ENCODE measurements at places on chromosomes 16 and 17.

- no peak for DNase-seq
Observed at GRCh38 chr17:75463603-75464002, 7.2 kb downstream of the TMEM94 start.

- DNase-seq = no peak
Observed at GRCh38 chr16:12157517-12158093, 181.1 kb downstream of the SNX29 start.

DNA sequence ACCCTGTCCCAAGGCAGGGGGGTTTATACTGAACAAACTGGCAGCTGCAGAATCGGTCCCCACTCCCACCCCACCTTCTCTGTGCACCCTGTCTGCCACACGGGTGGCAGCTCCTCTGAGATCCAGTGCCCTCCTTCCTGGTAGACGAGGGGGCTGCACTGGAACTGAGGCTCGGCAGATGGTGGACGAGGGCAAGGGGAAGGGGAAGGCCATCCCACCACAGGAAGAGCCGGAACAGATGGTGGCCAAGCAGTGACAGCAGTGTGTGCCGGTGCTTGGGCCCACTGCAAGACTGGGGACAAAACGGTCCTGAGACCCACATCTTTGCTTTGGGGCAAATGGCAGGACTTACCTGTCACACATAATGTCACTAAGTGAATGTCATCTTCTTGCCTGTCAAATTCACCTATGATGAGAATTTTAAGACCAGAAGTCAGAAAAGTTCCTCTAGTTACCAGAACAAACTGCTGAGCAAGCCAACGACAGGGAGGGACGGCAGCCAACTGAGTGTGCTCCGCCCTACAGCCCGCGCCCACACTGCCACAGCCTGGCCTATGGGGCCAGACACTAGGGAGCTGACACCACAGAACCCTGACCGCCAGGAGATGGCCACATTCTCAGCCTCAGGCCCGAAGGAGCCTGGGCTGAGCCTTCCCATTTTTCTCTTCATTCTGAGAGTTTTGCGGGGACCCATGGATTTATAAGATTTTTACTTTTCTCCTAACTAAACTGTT, 14.4 kb downstream of the NTAN1 start:
- no peak for DNase-seq

- DNase-seq = no peak
Observed at GRCh38 chr16:88599092-88599733, 29.0 kb downstream of the ZC3H18 start.

- DNase-seq = no peak
Observed at GRCh38 chr16:3194792-3195191, 6.8 kb downstream of the OR1F1 start.

DNA sequence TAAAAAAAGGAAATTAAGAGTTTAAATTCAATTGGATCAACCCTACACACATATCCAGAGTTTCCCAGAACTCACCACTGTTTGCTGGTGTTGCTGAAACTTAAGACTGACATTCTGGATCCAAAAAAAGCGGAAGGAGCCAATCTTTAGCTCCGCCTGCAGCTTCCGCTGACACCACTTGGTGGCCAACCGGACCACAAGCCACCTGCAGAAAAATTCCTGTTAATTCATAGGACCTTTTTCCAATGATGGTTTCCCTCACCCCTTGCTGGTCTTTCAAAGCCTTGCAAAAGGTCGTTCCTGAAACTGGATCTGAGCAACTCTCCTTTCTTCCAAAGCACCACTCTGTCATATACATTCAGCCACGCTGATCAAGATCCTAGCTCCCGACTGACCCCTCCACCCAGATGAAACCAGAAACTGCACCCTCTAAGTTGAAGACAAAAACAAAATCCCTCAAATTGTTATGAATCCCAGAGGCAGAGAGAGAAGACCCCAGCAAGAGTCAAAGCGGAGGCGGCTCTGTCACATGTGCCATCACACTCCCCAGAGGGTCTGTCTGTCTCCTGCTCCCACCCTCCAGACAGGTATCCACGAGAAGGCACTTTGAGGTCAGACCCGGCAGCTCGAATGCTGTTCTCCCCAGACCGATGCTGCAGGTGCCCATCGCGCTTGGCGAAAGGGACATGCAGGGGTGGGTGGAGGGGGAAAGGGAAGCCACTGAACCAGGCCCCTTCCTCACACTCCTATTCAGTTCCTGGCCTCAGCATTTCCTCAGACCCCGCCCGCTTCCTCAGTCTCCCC, 773 bp downstream of the BLTP2 start:
- no peak for DNase-seq

DNA sequence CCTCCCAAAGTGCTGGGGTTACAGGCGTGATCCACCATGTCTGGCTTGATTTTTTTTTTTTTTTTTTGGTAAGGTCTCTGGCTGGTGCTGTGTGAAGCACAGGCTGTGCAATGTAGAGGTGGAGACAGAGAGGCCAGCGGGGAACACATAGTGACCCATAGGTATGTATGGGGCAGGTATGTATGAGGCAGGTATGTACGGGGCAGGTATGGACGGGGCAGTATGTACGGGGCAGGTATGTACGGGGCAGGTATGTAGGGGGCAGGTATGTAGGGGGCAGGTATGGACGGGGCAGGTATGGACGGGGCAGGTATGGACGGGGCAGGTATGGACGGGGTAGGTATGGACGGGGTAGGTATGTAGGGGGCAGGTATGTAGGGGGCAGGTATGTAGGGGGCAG, 5.0 kb downstream of the RPL3L start:
- no peak for DNase-seq

All from stimulated activated CD4-positive, alpha-beta T cell treated with anti-CD3 and anti-CD28 coated beads, TNF-alpha, amount 100 ng/mL, for 4 hours (primary cell).